Lower lobe of right lung (tissue), 2 donors: ENCODE measurements at places on chromosomes 16 and 17. TPM values are rescaled to one million over a fixed set of nuclear protein-coding genes. Genes with fewer than 3 reads are reported as not detected.

GRCh38 chr16:27677263-27677662 lies 127.3 kb downstream of the KATNIP start:
- no peak for DNase-seq

- no peak for DNase-seq
Observed at GRCh38 chr16:79062336-79062735, 538.2 kb downstream of the MAF start.

GRCh38 chr17:68853439-68853838 lies 101.8 kb downstream of the ABCA8 start:
- DNase-seq = no peak

USH1G gene
- 0.21 TPM for total RNA-seq
